Cerebellar nuclear complex (tissue), 1 donor: ENCODE measurements at places on chromosomes 7 and 10.

DNA sequence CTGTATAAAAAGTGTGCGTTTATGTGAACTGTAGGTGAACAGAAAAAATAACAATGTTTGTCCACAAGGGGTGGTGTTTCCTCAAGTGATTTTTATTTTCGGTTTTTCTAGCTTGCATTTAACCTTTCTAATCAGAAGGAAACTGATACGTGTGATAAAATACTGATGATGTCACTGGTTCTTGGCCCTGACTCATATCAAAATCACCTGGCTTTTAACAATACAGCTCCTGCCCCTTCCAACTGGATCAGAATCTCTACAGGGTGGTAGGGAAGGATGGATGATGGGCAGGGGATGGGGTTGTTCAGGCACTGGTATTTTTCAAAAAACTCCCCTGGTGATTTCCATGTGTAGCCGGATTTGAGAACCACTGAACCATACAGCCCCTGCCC lies 10.9 kb downstream of the NPFFR1 start:
- DNase-seq = no peak

DNA sequence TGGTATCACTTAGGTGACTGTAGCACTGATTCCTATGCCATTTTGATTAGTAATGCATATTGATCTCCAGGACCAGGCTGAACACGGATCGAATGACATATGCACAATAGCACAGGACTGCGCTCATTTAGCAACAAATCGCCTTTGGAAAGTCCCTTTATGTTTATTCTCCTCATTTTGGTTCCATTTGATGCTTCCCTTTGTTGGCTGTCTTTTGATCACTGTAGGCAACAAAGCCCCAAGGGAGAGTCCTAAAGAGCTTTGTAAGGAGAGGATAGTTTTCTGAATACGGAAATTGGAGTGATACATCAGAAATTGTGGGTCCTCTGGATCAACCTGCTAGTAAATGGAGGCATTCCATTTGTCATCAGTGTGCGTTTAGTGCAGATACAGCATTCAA lies 1111.4 kb downstream of the SORCS1 start:
- DNase-seq = no peak

GRCh38 chr10:63525021-63525420 lies 3.8 kb downstream of the REEP3 start:
- no peak for DNase-seq

DNA sequence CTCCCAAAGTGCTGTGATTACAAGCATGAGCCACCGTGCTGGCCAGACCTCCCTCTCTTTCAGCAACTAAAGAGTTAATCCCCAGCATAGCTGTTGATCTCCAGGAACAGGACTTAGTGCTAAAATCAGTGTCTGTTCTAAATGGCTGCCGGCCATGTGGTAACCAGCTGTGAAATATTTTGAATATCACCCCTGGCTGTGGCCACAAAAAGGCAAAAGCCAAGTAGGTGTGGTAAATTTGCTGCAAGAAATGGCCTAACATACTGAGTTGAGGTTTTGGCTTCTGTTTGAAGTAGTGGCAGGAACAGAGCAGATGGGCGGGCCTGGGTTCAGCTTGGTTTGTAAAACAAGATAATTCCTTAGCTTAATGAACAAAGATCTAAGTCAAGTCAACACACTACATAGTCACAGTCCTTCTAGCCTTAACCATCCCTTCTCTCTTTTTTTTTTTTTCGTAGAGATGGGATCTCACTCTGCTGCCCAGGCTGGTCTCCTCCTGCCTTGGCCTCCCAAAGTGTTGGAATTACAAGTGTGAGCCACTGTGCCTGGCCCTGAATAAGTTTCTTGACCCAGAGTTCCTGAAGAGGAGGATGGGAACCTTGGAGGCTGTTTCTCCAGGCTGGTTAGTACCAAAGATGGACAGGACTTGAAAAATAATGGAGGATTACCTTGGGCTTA lies 22.7 kb upstream of the AGFG2 start:
- DNase-seq = no peak

- DNase-seq = no peak
Observed at GRCh38 chr10:48574817-48575380, 30.0 kb downstream of the ARHGAP22 start.
